ENCODE measurements at places on chromosomes 12 and 14. TPM values are rescaled to one million over a fixed set of nuclear protein-coding genes. Genes with fewer than 3 reads are reported as not detected.
A peak's percentile ranks its signal among the peaks of the same experiment; 100 is the strongest.

- no peak for DNase-seq
Measured at GRCh38 chr14:101176535-101177205, 273.1 kb upstream of the RTL1 start.

DNA sequence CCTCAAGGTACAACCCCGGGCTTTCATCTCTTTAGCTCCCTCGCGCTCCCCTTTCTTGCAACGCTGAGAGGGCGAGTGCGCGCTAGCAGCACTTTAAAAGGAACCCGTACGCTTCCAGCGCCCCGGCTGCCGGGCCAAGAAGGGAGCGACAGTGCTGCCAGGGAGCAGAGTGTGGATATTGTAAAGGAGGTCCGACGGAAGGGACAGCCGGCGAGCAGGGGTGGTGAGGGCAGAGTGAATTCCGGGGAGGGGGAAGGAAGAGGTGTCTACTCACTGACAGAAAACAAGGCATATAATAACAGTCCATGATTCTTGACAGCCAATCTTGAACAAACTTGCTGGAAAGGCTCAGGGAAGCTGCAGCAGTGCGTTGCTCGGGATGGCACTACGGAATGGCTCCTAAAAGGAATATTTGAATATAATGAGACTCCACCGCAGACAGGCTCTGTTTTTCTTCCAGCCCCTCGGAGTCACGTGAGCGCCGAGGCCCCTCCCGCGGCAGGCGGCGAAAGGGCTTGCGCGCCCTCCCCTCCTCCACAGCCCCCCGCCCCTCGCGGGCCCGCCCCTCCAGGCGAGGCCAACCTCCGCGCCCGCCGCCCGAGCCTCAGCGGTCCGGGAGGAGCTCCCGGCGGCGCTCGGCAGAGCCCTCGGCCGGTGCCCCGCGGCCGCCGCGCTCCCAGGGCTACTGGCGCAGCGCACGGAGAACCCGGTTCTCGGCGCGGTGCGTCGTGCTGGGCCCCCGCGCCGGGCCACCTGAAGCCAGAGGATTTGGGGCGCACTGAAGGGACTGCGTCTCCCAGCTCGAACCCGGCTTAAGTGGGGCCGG lies 3.4 kb downstream of the BMP4 start:
- peak; percentile 83 for DNase-seq

Gene FGF6
- total RNA-seq = not detected

GRCh38 chr12:54160089-54160488 lies 28.7 kb downstream of the SMUG1 start:
- no peak for DNase-seq

GRCh38 chr12:101327051-101327450 lies 47.1 kb downstream of the UTP20 start:
- no peak for DNase-seq

Gene CCDC91
- total RNA-seq = 42.4 TPM

GRCh38 chr12:583251-583869 lies 79.9 kb downstream of the NINJ2 start:
- DNase-seq = no peak

Gene PKP2
- total RNA-seq = 28.0 TPM

Gene GPR68
- 0.87 TPM for total RNA-seq

Gene TAS2R13
- 1.4 TPM for total RNA-seq

DNA sequence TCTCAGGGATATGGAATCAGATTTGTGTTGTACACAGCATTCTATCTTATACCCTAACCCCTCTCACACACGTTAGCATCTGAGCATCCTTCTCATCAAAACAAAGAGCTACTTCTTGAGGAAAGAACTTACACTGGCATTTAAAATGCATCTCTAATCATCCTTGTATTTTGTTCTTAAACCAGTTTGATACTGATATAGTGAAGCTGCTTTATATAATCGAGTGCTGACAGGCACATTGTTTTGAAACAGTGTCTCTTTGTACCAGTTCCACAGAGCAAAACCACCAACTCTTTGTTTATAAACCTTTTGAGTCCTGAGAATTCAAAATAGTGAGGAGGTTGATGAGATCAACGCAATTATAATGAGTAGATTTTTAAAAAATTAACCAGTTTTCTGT lies 8.8 kb downstream of the GPR33 start:
- no peak for DNase-seq

GRCh38 chr12:29073631-29074239 lies 75.3 kb upstream of the FAR2 start:
- peak; percentile 6 for DNase-seq

DNA sequence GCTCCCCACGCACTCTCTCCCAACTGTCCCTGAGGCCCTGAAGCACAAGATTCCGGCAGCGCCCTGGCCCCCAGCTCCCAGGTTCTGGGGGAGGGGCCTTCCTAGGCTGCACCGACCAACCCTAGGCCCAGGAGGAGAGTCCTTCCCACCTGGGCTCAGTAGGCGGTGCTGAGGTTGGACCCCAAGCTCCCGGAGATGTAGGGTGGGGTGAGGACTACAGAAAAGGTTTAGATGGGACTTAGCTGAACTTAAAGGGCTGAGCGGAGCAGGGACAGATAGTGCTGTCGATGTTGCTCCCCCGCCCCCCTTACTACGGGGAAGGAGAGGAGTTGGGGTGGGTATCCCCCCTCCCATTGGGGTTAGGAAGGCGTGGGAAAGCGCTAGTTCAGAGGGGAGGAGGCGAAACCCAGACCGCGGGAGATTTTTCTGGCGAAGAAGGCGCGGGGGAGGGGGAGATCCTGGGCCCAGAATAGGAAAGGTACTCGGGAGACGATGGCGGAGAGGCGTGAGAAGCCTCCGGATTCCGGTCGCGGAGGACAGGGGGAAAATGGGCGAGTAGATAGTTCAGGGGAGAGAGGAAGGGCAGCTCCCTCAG lies 4.2 kb upstream of the BAZ2A start:
- peak; percentile 77 for DNase-seq

DNA sequence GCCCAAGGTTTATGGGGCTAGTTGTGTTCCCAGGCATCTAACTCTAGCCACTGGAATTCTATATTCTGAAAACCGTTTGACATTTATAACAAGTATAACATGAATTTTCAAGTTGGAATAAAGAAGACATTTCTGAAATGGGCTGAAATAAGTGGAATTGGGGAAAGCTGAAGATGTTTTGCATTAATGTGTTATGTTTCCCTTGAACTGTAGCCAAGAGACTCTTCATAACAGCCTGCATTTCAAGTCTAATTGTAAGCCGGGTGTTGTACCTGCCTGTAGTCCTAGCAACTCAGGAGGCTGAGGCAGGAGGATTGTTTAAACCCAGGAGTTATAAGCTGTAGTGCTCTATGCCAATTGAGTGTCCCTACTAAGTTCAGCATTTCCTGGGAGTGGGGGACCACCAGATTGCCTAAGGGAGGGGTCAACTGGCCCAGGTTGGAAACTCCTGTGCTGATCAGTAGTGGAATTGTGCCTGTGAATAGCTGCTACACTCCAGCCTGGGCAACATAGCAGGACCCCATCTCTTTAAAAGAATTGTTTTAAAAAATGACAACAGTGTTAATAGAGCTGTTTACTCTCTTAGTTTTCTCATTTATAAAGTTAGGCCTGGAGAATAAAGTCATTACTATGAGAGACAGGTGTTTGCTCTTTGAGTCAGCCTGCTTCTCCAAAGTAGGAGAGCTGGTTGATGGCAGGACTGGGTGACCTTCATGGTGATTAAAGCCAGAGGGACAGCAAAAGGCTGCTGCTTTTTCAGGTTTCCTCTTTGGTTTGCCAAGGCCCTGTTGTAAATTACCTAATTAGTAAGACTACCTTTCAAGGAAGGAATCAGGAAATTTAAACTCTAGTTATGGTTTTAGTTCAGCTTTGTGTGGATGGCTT lies 483.6 kb upstream of the RGS6 start:
- DNase-seq = no peak

Gene PRH1
- 64.4 TPM for total RNA-seq

DNA sequence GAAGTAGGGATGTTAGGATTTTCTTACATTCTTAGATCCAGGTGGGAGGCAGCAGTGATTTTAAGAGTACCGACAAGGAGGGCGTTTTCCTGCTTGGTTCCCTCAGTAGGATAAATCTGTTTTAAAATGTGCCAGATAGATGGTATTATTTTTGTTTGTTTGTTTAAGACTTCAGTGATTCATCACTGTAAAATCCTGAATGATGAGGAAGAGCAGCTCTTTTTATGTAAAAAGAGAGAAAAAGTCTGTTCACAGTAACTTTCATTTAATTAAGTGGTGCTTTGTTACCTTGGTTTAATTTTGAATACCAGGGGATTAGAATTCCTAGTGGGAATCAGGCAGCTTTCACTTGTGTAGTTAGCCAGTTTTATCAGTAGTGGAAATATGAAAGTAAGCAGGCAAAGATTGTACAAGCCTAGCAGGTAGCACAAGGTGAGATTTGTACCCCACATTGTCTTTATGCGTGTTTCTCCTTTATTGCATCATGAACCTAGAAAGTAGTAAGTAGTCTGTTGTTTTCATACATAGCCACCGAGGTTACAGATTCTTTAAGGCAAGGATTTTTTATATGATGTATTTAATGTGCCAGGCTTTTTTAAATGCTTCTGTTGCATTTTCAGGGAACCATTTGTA lies 349.6 kb downstream of the CCDC91 start:
- DNase-seq = no peak

Gene KRT2
- total RNA-seq = 5.1 TPM

DNA sequence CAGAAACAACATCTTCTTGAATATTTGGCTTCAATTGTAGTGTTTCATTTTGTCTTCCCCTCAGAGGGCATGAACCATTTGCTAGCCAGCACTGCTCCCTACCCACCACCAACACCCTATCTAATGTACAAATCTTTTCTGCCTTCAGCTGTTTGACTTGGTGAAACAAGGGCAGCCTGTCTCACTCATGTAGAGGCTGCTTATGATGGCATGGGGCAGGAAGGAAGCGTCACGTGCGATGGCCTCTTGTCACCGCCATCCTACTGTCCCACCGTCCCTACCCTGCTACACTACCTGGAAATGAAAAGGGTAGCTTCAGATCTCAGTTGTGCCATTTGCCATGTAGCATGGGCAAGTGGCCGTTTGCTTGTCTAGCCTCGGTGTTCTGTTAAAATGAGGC lies 29.9 kb upstream of the LRTM2 start:
- DNase-seq = no peak
